Stimulated activated CD8-positive, alpha-beta memory T cell treated with anti-CD3 and anti-CD28 coated beads, Interleukin-4, amount 100 ng/mL, for 24 hours (primary cell): ENCODE measurements at places on chromosomes 3 and 15.

- no peak for DNase-seq
These were observed 4.7 kb downstream of the C3orf18 start for GRCh38 chr3:50562861-50563260.

DNA sequence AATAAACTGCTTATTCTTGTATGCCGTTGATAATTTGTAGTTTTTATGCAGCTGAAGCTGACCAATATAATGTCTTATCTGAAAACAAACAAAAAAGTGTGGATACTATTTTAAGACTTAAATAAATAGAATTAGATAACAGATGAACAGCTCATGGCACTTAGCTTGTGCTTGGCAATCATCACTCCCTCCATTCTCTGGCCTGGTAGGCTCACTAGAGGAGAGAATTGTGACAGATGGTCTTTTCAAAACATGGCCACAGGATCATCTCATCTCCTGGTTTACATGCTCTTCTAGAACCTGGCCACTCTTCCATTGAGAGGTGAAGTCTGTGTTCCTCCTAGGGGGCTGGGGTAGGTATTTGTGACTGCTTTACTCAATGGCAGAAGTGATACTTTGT, 58.4 kb upstream of the RBP1 start:
- DNase-seq, result no peak

GRCh38 chr3:56885879-56886278, 84.1 kb upstream of the ARHGEF3 start:
- DNase-seq, result no peak

DNA sequence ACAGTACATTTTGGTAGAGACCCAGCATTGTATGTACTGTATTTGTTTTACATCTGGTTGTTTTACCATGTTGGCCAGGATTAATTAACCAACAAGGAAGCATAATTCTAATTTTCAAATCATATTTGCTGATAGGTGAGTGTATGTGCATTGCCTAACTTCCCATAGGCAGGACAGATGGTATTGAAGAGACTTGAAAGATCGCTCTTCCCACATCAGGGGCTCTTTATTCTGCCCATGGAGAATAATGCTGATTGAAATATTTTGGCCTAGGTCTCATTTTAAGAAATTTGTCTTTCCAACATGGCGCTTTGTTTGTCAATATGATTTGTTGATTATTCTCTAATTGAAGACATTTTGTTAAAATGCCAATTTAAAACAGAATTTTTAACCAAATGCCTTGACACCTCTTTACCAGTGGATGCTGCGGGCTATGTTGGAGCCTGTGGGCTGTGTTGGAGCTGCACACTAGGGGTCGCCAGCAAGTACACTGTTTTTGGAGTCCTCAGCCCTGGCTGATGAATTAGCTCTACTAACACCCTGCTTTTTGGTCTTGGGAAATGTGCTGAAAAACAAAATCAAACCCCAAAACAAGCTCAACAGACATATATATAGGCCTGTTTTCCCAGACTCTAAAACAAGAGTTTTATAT, 5.3 kb downstream of the P2RY12 start:
- DNase-seq, result no peak
